ENCODE measurements at places on chromosomes 2 and 18. TPM values are rescaled to one million over a fixed set of nuclear protein-coding genes. Genes with fewer than 3 reads are reported as not detected.

PRKCE gene
- 20.8 TPM for total RNA-seq

ING5 gene
- total RNA-seq = 47.4 TPM

BCL11A gene
- 21.3 TPM for total RNA-seq

UGT1A4 gene
- 5.2 TPM for total RNA-seq

CD207 gene
- 0.52 TPM for total RNA-seq

CDC42EP3 gene
- total RNA-seq = 12.6 TPM

SLC38A11 gene
- total RNA-seq = 63.3 TPM

CCDC148 gene
- 3.1 TPM for total RNA-seq

MOCOS gene
- 7.5 TPM for total RNA-seq

UGT1A10 gene
- 47.5 TPM for total RNA-seq

DNA sequence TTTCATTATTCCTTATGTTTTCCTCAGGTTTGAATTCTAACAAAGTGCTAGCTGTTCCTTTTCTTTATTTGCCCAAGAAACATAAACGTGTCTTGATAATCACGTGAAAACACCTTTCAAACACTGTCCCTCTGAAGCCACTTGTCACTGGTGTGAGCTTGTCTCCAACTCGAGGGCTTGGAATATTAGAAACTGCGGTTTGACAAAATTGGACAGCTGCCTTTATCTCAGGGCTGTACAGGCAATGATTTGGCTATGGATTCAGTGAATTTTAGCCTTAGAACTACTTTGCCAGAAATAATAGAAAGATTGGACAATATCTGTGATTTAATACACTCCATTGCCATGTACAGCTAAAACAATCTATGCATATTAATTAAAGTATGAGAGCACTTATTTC is 763.0 kb upstream of the ACVR2A start:
- no peak for DNase-seq

- no peak for DNase-seq
Observed at GRCh38 chr2:121598087-121598486, 51.2 kb downstream of the CLASP1 start.

DNA sequence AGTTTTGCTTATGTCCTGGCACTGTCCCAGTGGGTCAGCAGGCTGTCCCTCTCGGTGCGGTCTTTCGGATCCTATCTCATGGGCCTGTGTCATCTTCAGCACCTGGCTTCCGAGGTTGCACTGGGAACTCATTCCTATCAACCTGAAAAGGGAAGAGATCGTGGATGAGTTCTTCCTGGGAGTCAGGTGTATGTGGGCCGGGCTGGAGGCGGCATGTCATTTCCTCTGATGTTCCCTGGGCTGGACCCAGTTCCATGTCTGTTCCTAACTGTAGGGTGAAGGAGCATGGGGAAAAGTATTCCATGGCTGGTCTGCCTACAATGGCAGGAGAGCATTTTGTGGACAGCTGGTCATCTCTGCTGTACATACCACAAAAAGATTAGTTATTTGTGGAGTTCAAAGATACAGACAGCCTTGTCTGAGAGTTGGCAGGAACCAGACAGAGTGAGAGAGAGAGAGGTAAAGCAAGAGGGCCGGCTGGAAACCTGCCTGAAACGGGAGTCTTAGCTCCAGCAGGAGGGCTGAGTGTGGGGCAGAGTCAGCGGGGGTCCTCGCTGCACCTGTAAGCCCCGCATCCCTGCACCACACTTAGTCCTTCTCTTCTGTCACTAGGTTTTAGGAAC is 25.2 kb downstream of the FAM228A start:
- DNase-seq = no peak

DNA sequence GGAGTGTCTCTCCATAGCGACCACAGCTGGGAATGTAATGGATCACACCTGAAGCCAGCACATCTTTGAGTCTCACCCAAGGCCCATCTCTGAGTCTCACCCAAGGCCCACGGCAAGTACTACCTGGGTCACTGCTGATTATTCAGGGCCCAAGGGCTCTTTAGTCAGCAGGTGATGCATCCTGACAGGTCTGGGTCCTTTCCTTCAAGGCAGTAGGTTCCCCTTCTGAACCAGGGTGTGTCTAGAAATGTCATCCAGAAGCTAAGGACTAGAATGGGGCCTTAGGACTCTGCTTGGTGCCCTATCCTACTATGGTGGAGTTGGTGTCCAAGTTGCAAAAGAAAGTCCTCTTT is 248.1 kb downstream of the ZNF385B start:
- no peak for DNase-seq

GRCh38 chr18:24427484-24427883 is 1.0 kb downstream of the IMPACT start:
- DNase-seq = no peak

GRCh38 chr2:205731583-205731981 is 49.3 kb downstream of the NRP2 start:
- no peak for DNase-seq

GRCh38 chr2:644871-645270 is 32.3 kb downstream of the TMEM18 start:
- DNase-seq = no peak

DNA sequence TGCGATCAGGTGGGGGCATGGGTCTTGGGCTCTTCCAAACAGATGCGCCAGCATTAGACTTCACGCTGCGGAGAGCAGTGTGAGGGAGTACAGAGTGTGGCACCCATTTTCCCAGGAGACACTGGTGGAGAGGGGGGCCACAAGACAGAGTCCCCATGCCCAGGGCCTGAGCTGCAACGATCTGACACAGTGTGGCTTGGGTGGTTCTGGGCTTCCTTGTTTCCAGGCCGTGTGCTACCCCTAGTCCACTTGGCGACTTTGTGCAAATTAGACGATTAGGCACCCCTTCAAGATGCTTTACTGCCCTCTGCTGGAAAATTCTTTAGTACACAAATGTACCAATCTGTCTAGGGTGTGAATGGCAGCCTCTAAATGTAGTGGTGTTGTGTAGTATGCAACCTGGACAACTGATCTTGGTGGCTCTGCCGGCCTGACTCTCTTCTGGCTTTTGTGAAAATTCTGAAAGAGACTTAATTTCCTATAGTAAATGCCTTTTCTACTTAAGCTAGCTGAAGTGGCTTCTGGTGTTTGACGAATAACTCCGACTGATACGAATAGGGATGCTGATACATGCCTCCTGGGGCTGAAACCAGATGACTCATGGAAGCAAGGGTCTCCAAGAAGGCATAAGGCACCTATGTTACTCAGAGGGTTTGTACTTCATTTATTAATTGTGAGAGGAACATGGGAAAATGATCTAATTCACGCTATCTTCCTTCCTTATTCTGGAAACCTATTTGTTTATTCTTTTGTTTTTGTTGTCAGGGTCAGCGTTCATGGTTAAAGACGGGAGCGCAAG is 92.3 kb upstream of the SMAD2 start:
- DNase-seq = no peak

DNA sequence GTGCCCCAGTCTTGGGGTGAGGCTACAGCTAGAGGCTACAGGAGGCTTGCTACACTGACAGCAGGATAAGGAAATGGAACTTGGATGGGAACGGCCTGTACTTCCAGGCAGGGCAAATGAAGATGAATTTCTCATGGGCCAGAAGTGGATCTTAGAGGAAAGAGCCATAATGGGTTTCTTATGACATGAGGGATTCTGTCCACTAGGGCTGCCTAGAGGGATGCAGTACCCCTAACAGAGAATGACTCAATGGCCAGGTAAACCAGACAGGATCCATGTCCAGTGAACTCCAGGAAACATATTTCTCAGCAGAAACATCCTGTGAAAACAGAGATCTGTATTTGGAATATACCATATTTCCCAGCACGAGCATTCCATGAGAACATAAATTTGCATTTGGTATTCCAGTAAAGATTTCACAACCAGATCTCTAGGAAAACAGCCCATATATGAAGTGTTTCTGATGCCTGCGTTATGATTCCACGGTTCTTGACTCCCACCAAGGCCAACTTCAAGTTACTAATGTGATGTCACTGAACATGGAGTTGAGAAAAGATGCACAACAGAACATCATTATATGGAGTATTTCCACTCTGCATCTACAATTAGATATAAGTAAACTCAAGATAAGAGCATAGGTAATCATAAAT is 11.5 kb upstream of the SLC35F5 start:
- DNase-seq = no peak

DNA sequence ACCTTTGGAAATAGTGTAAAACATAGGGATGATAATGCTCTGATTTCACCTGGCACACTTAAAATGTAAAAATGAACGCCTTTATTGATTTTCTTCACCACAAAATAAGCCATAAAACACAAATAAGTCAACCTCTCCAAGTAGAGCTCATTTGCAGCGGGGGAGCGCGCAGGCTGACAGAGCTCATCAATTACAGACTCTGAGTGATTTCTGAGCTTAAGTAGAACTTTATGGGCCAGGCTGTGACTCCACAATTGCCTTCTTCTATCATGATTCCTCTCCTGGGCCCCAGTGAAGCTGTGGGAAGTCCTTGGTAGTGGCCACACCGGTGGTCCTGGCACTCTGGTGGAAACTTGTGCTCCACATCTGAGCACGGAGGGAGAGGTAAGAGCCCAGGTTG is 789.0 kb upstream of the RAB6C start:
- no peak for DNase-seq

DNA sequence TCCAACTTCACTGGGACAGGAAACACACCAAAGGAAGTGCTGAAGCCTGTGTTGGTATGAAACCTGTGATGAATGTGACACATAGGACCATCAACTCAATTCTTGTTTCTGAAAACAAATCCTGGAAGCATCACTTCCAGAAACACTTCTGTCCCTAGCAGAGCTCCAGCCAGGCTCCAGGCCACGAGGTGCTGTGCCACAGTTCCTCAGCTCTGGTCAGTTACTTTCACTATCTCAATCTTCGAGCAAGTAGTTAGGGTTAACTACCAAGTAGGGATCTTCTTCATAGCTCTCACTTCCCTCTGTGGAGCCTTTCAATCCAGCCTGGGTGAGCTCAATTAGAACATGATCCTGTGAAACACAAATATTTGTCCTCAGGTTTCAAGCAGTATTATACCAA is 3.6 kb upstream of the LCT start:
- no peak for DNase-seq

- DNase-seq = no peak
Observed at GRCh38 chr2:53737091-53737490, 30.5 kb upstream of the CHAC2 start.

DNA sequence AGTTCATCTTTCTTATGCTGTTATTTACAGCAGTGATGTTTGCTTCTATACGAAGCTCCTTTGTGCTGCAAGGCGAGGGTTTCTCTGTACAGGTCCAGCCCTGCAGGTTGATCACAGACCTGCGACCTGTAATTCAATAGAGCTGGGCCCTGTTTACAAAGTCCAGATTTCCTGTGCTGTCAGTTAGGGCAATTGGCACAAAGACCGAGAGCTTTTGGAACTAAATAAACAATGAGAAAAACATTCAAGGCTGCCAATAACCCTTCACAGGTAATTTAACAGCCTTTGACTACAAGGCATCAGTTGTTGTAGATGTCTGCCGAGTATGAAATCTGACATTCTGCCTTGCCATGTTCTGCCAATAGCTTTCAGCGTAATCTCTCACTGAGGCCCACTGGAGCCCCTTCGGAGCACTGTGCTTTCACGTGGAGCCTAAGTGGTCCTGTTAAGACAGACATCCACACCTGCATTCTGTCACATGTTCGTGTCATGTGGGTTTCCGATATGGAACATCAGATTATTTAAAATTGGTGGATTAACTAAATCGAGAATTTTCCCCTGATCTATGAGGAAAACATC is 232.5 kb downstream of the PTGR3 start:
- no peak for DNase-seq

GRCh38 chr18:36457683-36458082 is 160.2 kb downstream of the FHOD3 start:
- no peak for DNase-seq

DNA sequence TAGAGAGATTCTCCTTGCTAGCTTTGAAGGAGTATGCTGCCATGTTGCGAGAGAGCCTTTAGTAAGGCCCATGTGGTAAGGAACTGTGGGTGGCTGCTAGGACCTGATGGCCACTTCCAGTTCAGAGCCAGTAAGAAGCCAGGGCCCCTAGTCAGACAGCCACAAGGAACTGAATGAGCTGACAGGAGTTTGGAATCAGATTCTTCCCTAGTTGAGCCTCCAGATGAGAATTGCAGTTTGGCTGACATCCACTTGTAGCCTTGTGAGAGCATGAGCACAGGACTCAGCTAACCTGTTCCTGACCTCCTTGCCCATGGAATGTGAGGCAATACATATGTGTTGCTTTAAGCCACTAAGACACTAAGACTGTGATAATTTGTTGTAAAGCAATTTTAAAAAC is 1.2 kb upstream of the WDR7 start:
- no peak for DNase-seq

- DNase-seq = peak; percentile 32
Observed at GRCh38 chr2:86397986-86398385, 43.2 kb upstream of the KDM3A start.

- no peak for DNase-seq
Observed at GRCh38 chr18:29164993-29165599, 988.2 kb upstream of the CDH2 start.

DNA sequence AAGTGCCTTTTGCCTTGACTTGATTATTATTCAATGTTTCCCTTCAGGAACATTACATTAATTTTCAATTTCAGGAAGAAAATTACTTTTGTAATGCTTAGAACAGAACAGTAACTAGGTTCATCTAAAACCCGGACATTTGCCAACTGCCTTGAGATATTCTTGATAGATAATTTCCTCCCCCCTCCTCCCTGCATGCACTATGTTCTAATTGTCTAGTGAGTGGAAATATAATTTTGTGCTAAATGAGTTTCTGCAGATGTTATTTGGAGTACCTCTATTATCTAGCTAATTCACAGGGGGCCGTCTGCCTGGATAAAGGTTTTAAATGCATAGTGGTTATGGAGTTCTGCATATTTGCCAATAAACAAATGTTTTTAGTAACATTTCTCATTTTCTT is 200.3 kb upstream of the SLC39A10 start:
- no peak for DNase-seq

DNA sequence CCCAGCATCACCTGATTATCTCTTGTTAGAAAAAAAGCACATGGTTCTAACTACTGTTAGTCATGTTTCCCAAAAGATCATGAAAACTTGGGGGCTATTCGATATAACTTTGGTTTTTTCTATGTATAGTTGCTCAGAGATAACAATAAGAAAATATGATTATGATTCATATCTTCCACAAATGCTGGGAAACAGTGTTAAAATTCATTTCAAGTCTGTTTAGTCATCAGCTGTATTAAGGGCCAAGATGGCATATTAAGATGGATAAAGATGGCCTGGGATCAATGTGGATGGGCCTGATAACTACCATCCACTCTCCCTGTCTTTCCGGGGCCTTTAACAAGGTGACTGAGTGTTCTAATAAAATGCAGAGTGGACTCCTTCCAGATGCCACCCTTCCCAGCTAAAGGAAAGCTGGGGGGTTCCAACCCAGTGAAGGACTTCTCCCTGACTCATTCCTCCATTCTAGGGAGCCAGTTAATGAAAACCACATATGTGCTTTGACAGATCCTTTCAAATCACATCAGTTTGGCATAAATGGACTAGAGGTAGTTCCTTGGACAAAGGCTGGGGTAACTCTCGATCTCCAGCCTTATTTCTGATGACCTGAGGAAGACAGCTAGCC is 221.6 kb downstream of the VAPA start:
- DNase-seq = no peak

- no peak for DNase-seq
Observed at GRCh38 chr2:74297950-74298349, 45.3 kb downstream of the SLC4A5 start.

GRCh38 chr2:42218712-42219111 is 49.6 kb downstream of the EML4 start:
- no peak for DNase-seq

GRCh38 chr18:76750917-76751890 is 71.2 kb upstream of the ZNF236 start:
- DNase-seq = no peak

GRCh38 chr2:12176623-12177454 is 430.4 kb downstream of the LPIN1 start:
- peak; percentile 35 for DNase-seq

GRCh38 chr18:61694236-61694635 is 198.6 kb downstream of the RNF152 start:
- DNase-seq = no peak

All from mucosa of gallbladder (tissue), 1 donor.